ENCODE measurements at places on chromosomes 7 and 10. TPM values are rescaled to one million over a fixed set of nuclear protein-coding genes. Genes with fewer than 3 reads are reported as not detected.

HOXA7 gene
- 3.6 TPM for total RNA-seq

JAKMIP3 gene
- not detected for total RNA-seq

HOXA9 gene
- 6.8 TPM for total RNA-seq

TSPAN14 gene
- total RNA-seq = 50.4 TPM

APBB1IP gene
- not detected for total RNA-seq

RNF32 gene
- total RNA-seq = 0.94 TPM

NSMCE4A gene
- total RNA-seq = 51.1 TPM

CYP2C8 gene
- total RNA-seq = not detected

VAX1 gene
- not detected for total RNA-seq

SPDYE18 gene
- total RNA-seq = not detected

NEURL1 gene
- total RNA-seq = 0.15 TPM

NAT16 gene
- not detected for total RNA-seq

TMEM184A gene
- 0.39 TPM for total RNA-seq

CASP7 gene
- total RNA-seq = 12.4 TPM

DNAAF5 gene
- total RNA-seq = 49.8 TPM

OR2A12 gene
- total RNA-seq = not detected

CYP2C18 gene
- total RNA-seq = not detected

CYP2E1 gene
- total RNA-seq = not detected

Measured in hair follicular keratinocyte (primary cell).